Neuronal stem cell (in vitro differentiated cells): ENCODE measurements at places on chromosomes 2 and 18.

GRCh38 chr2:173399229-173399628 is 44.6 kb downstream of the CDCA7 start:
- no peak for DNase-seq

DNA sequence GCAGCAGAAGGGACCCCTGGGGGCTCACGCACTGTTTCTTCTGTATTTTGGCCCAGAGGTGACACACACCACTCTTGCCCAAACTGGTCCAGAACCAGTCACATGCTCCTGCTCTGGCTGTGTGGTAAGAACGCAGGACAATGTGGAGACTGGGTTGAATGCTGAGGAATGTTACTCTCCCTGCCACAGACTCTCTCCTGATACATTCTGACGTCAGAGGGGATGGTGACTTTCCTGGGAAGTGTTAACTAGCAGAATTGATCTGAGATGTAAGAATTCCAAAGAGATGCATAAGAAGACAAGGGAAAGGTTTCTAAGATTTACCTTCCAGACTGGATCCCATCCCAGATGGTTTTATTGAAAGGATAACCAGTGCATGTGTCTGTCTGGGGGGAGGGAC is 100.8 kb downstream of the ASB1 start:
- DNase-seq, result no peak

DNA sequence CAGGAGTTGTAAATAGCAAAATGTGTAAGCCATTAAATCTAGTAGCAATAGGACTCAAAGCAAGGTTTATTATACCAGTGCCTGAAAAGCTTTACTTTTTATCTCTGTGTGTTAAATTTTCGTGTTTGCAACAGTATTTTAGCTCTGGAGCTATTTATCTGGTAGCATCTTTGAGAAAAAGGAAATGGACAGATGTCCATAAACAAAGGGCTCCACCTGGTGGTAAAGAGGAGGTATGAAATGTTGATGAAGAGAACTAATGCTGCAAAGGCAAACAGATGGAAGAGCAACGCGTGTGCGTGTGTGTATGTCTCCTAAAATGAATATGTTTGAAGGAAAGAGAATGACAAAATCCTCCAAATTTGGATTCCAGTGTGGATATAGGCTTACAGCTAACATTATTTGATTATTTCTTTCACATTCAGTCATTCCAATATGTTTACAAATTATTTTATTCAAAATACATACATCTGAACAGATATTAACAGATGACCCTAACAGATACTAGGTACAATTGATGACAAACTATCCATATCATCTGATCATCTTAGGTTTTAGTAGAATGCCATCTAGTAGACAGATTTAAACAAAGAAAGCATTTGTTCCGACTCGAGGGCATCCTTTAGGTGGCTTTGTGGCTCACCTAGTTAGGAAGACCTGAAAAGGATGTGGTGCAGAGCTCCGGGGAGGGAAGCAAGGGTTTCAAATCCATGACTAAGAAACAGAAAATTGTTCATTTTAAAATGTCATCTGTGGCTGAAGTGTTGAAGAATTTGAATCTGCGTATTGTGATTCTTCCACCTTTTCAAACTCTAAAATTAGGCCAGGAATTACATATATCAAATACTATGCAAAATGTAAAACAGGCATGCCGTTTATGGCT is 383.3 kb downstream of the MTX2 start:
- peak; percentile 41 for DNase-seq

DNA sequence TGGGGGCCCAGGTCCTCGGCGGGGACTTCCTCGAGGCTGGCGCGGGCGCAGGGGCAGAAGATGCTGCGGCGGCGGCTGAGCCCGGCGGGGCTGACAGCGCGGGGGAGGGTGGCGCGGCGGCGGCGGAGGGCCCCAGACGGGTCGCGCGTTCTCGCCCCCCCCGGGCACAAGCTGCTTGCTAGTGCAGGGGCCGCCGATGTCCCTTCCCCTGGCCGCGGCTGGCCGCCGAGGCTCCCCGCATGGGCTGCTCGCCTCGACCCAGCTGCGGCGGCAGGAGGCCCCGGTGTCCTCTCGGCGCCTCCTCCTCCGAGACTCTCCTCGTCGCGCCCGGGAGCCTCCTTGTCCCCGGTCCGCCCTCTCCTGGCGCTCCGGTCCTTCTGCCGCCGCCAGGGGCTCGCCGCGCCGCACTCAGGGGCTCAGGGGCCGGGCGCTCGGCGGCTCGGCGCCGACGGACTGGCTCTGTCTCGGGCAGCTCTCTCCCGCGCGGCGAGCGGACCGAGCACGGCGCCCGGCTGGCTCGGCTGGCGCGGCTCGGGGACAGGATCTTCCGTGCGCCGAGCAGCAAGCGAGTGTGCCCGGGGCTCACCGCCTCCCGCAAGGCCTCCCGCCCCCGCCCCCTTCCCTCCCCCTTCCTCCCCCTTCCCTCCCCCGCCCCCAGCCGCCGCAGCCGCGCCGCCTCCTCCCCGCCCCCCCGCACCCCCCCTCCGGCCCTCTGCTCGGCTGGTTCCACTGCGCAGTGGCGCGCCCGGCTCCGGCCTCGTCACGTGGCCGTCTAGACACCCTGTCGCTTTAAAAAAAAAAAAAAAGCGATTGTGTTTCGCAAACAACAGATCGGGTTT is 902 bp upstream of the SMAD7 start:
- peak; percentile 84 for DNase-seq

DNA sequence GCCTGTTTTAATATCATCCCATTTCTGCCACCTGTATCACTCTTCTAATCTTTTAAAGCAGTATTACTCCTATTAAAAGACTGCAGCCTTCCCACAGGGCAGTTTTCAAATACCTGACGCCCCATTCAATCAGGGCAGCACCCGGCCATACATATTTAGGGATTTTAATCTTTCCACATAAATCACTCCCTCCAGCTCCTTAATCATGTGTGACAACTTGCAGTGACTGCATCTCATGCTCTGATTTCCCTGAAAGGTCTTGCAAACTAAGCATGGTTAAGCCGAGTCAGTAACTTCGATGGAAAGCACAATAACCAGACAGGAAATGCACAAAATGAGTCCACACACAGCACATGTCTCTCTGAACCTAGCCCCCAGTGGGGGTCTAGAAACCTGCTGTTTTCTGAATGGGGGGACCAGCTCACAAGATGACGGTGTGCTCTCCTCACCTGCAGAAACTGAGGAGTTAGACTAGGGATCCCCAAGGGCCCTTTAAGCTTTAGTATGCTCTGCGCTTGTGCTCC is 116.9 kb upstream of the CREB1 start:
- DNase-seq, result no peak

DNA sequence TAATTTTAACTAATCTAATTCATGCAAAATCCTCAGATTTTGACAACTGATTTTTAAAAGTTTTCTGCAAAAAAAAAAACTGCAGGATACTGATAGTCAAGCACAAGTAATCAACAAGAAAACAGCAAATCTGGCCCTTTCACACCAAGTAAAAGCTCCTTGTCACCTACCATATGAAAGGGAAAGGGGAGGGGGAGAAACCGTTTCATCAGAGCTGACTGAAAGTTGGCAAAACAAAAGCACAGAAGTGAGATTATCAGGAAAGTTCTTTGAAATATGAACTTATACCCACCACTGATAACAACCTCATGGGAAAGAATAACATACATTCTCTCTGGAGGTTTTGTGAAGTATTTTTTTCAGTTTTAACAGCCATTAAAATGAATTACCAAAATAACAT is 38.7 kb downstream of the ZNF521 start:
- no peak for DNase-seq

DNA sequence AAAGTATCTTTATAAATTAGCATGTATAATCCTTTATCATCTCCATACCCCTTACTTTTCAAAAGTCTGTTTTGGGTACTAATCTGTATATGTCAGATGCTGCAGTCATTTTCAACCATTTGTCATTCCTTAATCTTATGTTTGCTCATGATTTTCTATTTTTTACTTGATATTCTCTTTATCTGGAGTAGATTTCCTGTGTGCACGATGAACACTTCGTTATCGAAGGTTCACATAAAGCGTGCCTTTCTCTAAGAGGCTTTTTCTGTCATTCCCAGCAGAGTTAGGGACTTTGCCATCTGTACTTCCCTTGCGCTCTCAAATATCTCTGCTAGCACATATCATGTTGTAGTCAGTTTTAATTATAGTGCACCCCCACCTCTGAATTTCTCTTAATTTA is 123.2 kb downstream of the BIRC6 start:
- DNase-seq, result no peak

DNA sequence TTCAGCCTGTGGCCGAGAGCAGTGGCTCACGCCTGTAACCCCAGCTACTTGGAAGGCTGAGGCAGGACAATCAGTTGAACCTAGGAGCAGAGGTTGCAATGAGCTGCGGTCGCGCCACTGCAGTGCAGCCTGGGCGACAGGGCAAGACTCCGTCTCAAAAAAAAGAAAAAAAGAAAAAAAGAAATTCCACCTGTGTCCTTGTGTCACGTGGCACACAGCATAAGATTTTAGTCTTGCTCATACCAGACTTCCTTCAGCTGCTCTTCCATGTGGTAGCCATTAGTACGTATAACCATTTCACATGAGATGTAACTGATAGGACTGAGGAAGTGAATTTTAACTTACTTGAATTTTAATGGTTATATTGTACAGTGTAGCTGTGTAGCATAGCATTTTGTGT is 4.0 kb downstream of the NOP58 start:
- no peak for DNase-seq

DNA sequence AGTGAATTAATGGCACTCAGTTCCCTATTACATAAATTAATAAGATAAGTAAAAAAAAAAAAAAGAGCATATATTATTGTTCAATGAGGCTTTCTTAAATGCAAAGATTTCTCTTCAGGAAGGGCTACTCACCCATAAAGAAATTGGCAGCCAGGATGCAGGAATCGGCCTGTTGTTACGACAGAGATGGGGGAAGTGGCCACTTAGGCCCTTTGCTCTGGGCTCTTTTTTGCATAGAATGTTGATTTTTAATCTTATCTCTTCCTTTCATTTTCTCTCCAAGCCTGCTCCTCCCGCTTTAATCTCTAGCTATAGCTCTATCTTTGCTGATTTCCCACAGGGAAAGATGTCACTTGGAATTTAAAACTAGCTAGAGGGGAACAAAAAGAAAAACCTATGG is 391.8 kb upstream of the CRIM1 start:
- no peak for DNase-seq

- DNase-seq, result no peak
These were observed 4.5 kb upstream of the BCL2L11 start for GRCh38 chr2:111116011-111116746.

DNA sequence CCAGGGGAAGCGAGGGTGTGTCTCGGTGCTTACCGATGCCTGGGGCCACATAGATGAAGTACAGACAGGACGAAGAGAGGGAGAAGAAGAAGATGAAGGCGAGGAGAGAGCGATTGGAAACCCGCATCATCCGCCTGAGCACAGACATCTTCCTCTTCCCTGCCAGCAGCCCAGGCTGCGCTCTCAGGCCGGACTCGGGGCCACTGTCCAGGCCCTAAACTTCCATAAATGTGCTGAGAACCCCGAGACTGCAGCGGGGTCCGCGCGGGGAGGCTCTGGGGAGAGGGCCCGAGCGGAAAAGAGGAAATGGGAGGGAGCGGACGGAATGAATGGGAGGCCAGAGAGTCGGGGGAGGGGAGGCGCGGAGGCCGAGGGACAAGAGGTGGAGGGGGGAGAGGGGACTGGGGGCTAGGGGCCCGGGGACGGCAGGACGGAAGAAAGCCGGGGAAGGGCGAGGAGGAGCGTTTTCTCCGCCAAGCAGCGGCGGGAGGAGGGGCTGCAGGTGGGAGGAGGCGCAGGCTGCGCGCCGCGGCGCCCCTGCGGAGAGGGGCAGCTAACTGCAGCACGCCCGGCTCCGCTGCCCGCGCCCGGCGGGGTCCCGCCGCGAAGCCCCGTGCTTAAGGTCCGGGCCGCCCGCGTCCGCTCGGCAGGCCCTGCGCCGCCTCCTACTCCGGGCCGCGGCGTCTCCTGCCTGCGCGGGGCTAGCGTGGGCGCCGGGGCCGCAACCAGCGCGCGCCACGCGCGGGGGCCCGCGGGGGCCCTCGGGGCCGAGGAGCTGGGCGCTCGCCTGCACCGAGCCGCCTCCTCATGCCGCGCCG is at the start of gene B4GALT6:
Gene B4GALT6 (minus strand): TSS at position 303 of the 818 bp plus-strand sequence. CDS start 155 bp downstream, at position 148.
- DNase-seq, result peak; percentile 61

DNA sequence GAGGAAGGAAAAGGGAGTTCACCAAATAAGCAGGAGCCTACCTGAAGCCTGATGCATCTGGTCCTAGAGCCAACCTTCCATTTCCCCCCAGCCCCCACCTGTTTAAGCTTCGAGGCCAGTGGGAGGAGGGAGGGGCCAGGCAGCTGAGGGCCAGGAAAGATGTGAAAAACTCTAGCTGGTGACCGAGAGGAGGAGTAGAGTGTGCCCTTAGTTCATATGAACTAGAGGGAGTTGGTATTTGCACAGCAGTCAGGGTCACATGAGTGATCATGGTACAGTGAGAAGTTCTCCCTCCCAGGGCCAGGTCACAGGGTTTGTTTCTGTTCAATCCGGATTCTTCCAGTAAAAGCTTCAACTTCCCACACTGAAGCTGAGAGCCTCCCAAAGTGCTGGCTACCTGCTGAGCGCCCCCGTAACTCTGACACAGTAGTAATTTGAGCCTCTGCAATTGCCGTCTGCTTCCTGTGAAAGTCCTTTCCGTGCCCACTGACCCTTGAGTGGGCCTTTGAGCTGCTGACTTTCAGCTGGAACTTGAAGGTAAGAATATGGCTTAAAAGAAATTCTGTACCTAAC is at the start of gene SULT1C2:
Gene SULT1C2 (plus strand): TSS at position 362 of the 573 bp plus-strand sequence. CDS start 4,773 bp downstream, outside the sequence.
- peak; percentile 31 for DNase-seq
